Activated naive CD4-positive, alpha-beta T cell treated with anti-CD3 and anti-CD28 coated beads for 36 hours (primary cell): ENCODE measurements at places on chromosomes 16 and 17. TPM values are rescaled to one million over a fixed set of nuclear protein-coding genes. Genes with fewer than 3 reads are reported as not detected.
A peak's percentile ranks its signal among the peaks of the same experiment; 100 is the strongest.

DNA sequence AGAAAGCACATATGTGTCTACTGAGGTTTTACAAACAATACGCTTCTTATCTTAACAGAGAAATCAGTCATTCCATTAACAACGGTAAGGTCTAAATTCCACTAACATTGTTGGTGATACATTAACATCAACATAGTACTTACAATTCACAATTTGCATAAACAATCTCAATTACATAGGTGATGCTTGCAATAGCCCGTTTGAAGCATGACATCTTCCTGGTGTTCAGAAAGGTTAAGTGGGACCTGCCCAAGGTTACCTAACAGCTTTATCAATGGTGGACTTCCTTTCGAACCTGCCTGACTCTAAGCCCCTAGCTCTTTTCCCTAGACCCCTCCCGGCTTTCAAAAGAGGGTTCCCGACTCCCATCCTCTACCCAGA lies 699 bp downstream of the FAM222B start:
- no peak for DNase-seq
- H3K36me3 ChIP-seq, result peaks cover 3% of the 10 kb centered on the region
- H3K4me1 ChIP-seq, result peaks cover 31% of the 10 kb centered on the region
- no peaks in the 10 kb centered on the region for H3K27me3 ChIP-seq
- H3K4me3 ChIP-seq, result peak overlapping the region; percentile 99

DNA sequence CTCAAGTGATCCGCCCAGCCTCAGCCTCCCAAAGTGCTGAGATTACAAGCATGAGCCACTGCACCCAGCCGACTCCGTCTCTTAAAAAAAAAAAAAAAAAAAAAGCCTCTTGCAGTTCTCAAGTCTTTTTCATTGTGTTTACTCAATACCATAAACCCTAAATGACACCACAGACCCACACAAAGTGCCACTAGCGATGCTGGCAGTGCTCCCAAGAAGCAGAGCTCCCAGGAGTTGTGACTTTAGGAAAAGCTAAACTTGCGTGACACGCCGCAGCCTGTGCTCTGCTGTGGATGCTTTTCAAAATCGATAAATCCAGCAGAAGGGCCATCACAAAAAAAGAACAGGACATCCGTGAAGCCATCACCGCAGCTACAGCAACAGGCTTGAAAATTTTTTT lies 114.7 kb downstream of the ANKRD11 start:
- H3K4me3 ChIP-seq, result no peak overlapping the region
- no peak for DNase-seq

- no peak within 1 kb of the TSS for H3K4me3 ChIP-seq
- no peak for DNase-seq
- no peaks in the 10 kb centered on the region for H3K36me3 ChIP-seq
- H3K4me1 ChIP-seq, result peaks cover 7% of the 10 kb centered on the region
Observed at GRCh38 chr16:152141-153128, at the start of gene HBZ. TSS of gene HBZ (plus strand) at chr16:152644. CDS start at chr16:152910, 266 bp downstream.

DNA sequence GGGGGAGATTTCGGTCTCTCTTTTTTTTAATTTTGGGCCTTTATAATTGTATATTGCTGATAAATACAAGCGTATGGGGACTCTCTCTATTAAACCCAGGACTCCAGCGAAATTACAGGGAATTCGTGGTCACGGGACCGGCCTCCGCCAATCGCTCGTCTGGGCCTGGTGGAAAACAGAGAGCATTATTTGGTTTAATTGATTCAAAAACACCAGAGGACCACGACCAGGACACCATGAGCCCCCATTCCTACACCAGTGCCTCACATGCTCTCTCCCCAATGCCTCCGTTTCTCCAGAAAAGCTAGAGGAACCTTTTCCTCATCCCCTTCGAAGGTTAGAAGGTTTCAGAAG lies at the start of gene HOXB2:
Gene HOXB2, minus strand, starts transcription at position 88 of the 354 bp plus-strand sequence. CDS start 198 bp downstream, outside the sequence.
- H3K27ac ChIP-seq, result peak within 1 kb of the TSS; percentile 96
- peaks cover 52% of the 10 kb centered on the region for H3K4me1 ChIP-seq
- peaks cover 9% of the 10 kb centered on the region for H3K27me3 ChIP-seq
- H3K36me3 ChIP-seq, result peaks cover 14% of the 10 kb centered on the region
- DNase-seq, result no peak

- no peak overlapping the region for H3K27ac ChIP-seq
- no peaks in the 10 kb centered on the region for H3K4me1 ChIP-seq
- DNase-seq, result no peak
- no peaks in the 10 kb centered on the region for H3K36me3 ChIP-seq
- no peak overlapping the region for H3K4me3 ChIP-seq
- H3K27me3 ChIP-seq, result no peaks in the 10 kb centered on the region
Observed at GRCh38 chr17:59511726-59512125, 53.7 kb upstream of the DHX40 start.

DNA sequence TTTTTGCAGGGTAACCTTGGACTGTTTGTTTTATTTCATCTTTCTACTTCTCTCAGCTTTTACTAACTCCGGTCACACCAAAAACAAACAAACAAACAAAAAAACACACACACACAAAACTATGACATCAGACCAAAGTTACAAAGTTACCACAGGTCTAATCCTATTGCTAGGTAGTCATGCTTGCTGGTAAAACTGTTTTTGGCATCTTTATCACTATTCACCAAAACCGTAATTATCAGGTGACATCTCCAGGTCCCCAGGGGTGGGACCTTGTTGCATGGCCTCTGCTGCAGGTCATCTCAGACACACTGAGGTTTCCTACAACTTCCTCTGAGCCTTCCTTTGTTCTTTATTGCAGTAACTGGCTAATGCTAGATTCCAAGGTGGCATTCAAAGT lies 162.3 kb downstream of the ABCA8 start:
- H3K36me3 ChIP-seq, result no peaks in the 10 kb centered on the region
- H3K27me3 ChIP-seq, result peaks cover 12% of the 10 kb centered on the region
- no peak overlapping the region for H3K4me3 ChIP-seq
- peaks cover 7% of the 10 kb centered on the region for H3K4me1 ChIP-seq
- no peak for DNase-seq
- H3K27ac ChIP-seq, result no peak overlapping the region

DNA sequence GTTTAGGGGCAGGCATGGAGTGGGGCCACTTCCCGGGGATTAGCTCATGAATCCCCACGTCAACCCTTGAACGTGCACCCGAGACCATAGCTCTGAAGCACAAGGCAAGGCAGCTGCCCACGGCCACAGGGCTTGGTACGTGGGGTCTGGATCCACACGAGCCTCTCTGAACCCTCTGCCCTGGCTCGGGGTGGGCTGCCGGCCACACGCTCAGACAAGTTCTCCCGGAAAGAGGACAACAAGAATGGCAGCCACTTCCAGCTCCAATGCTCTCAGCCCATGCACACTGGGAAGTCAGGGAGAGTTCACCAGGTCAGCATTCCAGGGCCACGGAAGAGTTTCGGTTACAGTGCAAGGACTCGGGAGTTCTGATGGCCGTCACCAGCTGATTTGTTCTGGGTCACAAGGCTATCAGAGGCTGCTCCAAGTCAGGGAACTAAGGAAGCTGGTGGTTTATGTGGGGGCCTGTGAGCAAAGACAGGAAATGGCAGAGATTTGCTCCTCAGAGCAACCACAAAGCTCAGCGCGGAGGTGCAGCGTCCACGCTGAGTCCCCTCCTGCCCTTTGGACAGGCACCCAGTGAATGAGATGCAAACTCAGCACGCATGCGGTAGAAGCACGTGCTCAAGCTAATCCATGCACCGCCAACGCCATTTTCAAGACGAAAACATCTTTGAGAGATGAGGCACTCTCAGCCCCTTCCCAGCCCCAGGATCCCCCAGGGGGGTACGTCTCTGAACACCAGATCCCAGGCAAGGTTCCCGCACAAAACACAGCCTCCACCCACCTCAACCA lies 356.4 kb downstream of the FOXL1 start:
- H3K27me3 ChIP-seq, result peaks cover 33% of the 10 kb centered on the region
- no peaks in the 10 kb centered on the region for H3K36me3 ChIP-seq
- no peaks in the 10 kb centered on the region for H3K4me1 ChIP-seq
- H3K4me3 ChIP-seq, result no peak overlapping the region
- no peak overlapping the region for H3K27ac ChIP-seq

DNA sequence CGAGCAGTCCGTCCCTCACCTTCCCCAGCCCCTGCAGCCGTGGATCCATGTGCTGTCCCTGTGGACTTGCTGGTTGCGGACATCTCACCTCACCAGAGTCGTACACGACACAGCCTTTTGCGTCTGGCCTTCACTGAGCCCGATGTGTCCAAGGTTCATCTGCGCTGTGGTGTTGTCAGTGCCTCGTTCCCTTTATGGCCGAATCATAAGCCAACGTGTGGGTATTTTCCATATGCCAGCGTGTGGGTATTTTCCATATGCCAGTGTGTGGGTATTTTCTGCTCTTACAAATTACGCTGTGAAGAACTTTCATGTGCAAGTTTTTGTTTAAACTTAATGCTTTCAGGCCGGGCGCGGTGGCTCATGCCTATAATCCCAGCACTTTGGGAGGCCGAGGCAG lies 31.6 kb downstream of the TBCD start:
- H3K4me1 ChIP-seq, result peaks cover 4% of the 10 kb centered on the region
- H3K4me3 ChIP-seq, result no peak overlapping the region
- no peaks in the 10 kb centered on the region for H3K27me3 ChIP-seq
- no peak for DNase-seq

- no peak for DNase-seq
- no peak overlapping the region for H3K27ac ChIP-seq
- no peaks in the 10 kb centered on the region for H3K36me3 ChIP-seq
- H3K4me1 ChIP-seq, result no peaks in the 10 kb centered on the region
Observed at GRCh38 chr17:20823905-20824304, 218.9 kb downstream of the USP22 start.

GRCh38 chr17:79978548-79978855 lies 57.2 kb downstream of the TBC1D16 start:
- no peak overlapping the region for H3K4me3 ChIP-seq
- no peaks in the 10 kb centered on the region for H3K36me3 ChIP-seq
- H3K4me1 ChIP-seq, result no peaks in the 10 kb centered on the region
- H3K27me3 ChIP-seq, result no peaks in the 10 kb centered on the region
- no peak for DNase-seq

DNA sequence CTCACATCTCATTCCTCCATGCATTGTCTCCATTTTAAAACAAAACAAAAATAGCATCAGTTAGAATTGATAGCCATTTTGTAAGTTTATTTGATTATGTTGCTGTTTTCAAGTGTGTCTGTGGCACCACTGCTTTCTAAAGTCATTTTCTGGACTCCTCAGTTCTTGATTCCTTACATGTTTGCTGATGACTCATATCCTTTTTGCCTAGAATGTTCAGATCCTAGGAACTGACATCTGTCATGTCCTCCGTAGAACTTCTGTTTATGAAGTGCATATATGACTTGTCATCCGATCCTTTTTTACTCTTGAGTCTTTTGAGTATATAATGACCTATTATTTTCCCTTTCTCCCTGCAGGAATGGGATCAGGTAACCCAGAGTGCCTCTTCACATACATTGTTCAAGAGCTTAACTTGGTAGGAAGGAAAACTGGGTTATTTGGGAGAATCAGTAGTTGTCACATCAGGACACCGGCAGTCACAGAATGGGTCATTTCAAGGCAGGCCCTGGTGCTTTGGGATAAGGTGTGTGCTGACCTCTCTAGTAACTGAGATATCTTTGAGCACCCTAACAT lies 69.2 kb downstream of the MAP2K4 start:
- H3K36me3 ChIP-seq, result peaks cover 32% of the 10 kb centered on the region
- H3K4me1 ChIP-seq, result peaks cover 4% of the 10 kb centered on the region
- H3K27me3 ChIP-seq, result no peaks in the 10 kb centered on the region
- no peak for DNase-seq
- H3K27ac ChIP-seq, result no peak overlapping the region

DNA sequence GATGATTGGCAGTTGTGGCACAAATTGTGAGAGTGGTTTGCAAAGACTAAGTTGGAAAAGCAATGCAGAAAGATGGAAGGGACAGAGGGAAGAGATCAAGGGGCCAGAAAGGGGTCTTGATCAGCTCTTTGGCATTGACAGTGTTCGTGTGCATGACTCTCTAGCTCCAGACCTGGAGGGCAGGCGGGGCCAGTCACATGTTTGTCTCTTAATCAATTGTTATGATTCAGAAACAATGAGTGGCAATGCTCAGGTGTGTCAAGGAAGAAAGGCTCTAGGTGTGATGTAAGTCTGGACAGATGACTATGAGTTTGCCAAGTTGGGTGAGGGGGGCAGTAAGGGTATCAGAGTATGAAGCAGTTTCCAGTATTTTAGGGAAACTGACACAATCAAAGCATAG lies 32.1 kb downstream of the WSB1 start:
- no peak overlapping the region for H3K27ac ChIP-seq
- H3K36me3 ChIP-seq, result no peaks in the 10 kb centered on the region
- no peak overlapping the region for H3K4me3 ChIP-seq
- no peak for DNase-seq

- peak overlapping the region; percentile 56 for H3K4me3 ChIP-seq
- peaks cover 19% of the 10 kb centered on the region for H3K27me3 ChIP-seq
- no peak overlapping the region for H3K27ac ChIP-seq
- peak; percentile 49 for DNase-seq
- H3K36me3 ChIP-seq, result no peaks in the 10 kb centered on the region
- peaks cover 23% of the 10 kb centered on the region for H3K4me1 ChIP-seq
Observed at GRCh38 chr17:48023400-48024148, 14.0 kb downstream of the COPZ2 start.

Gene FBXL16
- total RNA-seq, result 5.7 TPM

Gene PPM1E
- total RNA-seq, result 0.05 TPM

Gene TPSB2
- total RNA-seq, result not detected
